ENCODE measurements at places on chromosomes 2 and 18. TPM values are rescaled to one million over a fixed set of nuclear protein-coding genes. Genes with fewer than 3 reads are reported as not detected.

DNA sequence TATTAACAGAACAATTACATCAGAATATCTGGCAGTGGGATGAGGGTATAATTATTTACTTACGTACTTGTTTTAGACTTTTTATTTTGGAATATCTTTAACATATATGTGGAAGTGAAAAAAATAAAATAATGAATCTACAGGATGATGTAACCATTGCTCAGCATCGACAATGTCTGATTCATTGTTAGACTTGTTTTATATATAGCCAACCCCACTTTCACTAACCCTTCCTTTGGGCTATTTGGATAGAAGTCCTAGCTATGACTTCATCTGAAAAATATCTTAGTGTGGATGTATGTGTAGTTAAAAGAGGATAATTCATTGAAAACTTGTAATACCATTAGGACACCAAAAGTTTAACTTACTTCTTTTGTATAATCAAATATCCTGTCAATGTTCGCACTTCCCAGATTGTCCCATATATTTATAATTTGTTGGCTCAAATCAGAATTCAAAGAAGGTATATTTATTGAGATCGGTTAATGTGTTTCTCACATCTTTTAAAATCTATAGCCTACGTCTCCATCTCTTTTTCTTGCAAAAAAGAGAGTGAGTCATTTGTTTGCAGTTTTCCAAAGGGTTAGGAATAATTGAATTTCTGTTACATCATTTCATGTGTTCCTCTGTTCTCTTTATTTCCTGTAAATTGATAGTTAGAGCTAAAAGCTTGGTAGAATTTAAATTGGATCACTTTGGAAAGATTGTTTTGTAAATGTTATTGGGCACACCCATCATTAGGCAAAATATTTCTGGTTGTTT lies 506.1 kb upstream of the FAM98A start:
- no peak for DNase-seq

DNA sequence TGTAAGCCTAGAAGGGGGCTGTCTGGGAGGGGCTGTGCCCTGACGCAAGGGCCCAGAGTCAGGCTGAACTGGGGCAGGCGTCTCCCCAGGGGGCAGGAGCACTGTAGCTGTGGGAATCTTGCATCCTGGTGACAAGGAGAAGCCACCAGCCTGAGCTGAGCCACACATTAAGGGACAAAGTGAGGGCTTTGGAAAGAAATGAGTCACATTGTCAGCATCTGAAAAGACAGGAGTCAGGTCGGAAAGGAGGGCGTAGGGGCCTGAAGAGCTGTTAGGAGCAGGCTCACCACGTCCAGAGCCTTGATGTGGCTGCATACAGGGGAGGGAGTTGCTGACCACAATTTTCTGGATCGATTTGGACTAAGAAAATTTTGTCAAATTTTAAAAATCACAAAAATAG lies 298.6 kb downstream of the CYP26B1 start:
- DNase-seq, result no peak

HNRNPLL gene
- total RNA-seq, result 71.6 TPM

GRCh38 chr2:26605999-26606846 lies 34.9 kb downstream of the CIB4 start:
- no peak for DNase-seq

CYP27C1 gene
- total RNA-seq, result 0.59 TPM

- DNase-seq, result no peak
These were observed 6.5 kb upstream of the KLHL29 start for GRCh38 chr2:23378496-23378895.

DNA sequence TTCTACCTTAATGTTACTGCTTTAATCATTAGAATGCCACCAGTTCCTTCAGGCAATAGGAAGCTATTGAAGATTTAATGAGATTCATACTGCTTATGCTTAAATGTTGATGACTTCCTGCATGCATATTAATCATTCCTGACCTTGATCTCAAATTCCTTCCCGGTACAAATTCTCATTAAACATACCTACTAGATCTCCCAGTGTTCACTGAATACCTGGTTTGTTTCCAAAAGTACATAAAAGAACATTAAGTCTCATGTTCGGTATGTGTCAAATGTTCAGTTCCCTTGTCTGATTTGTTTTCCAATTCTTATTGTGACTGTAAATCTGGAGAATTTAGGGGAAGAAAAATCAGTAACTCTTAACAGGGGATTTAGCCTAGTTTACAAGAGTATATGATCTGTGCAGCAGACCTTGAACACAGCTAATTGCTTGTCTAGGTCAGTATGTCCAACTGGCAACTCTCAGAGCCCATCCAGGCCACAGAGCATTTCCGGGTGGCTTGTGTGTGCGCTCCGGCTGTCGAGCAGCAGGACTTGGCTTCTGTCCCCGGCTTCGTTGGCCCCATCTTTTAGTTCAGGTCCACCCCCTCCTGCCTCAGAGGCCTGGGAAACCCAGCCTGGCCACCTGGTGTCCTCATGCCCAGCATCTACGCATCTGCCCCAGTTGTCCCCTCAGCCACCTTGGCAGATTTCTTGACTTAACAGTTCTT lies 13.1 kb downstream of the METAP1D start:
- DNase-seq, result no peak

APLF gene
- total RNA-seq, result 2.1 TPM

HNMT gene
- 12.1 TPM for total RNA-seq

NYAP2 gene
- total RNA-seq, result not detected

GRCh38 chr18:11957636-11958035 lies 23.7 kb upstream of the IMPA2 start:
- DNase-seq, result no peak

DNA sequence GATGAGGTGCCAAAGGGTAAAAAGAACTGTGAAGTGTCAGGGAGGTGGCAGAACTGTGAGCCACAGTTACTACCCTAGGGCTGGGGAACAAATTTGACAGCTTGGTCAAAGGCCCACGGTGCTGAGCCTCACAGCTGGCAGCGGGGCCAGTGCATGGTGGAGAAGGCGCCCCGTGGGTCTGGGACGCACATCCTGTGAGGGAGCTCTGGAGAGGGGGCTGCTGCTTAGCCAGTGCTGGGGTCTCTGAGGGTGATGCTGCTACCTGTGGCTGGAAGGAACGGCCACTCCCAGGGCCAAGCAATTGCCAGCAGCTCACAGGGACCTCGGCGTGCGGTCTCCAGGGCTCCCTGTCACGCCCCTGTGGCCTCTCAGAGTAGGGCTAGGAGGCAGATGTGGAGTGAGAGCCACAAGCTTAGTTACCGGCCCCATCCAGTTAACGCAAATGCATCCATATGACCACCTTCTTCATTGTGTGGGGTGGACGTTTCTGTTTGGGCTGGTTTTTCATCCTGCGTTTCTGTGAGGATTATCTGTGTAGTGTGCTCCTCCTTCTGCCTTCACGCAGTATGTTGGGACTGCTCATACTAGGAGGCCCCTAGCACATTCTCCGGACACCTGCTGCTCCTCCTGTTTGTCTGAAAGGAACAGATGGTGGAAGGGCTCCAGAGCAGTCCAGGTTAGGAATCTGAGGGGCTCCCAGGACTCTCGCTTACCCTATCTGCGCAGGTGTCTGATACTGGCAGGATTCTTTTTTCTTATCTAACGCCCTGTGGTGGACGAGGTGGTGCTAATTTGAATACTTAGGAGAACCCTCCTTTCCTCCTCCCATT lies 26.0 kb downstream of the STK25 start:
- no peak for DNase-seq

- DNase-seq, result no peak
These were observed 794.8 kb downstream of the SATB2 start for GRCh38 chr2:198662905-198663304.

GRCh38 chr2:73232403-73233153 lies 461 bp downstream of the PRADC1 start:
- DNase-seq, result no peak

- peak; percentile 21 for DNase-seq
These were observed 9.6 kb downstream of the RAX start for GRCh38 chr18:59263661-59264060.

CPO gene
- total RNA-seq, result 2.4 TPM

DNA sequence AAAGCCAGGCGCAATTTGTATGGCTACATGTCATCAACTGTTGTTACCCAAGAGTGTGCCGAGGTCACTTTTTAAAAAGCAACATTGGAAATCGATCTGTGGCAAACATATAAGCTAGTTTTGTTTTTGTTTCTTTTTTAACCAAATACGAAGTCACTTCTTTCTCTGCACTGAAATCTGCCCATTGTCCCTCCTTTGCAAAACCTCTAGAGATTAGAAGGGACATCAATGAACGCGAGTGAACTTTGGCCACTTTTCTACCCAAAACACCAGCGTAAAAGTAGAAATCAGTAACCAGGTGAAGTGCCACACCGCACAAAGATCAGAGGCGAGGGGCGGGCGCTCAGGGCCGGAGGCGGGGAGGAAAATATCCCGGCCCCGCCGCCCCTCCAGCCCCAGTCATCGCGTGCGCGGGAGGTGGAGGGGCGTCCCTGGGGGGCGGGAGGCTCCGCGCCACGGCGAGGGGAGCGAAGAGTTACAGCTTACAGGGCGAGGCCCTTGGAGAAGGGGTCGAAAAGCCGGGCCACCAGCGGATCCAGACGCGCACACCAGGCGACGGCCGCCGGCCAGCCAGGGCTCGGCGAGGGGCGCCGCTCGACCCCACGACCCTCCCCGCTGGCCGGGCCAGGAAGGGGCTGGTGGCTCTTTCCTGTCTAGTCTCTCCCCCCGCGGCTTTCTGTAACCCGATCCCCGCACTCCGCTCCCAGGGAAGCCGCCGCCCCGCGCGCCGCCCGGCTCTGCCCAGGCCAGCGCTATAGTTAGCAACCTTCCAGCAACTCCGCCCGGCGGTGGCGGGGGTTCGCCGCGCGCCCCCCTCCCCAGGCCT lies 993 bp downstream of the RBMS1 start:
- DNase-seq, result peak; percentile 90

DNA sequence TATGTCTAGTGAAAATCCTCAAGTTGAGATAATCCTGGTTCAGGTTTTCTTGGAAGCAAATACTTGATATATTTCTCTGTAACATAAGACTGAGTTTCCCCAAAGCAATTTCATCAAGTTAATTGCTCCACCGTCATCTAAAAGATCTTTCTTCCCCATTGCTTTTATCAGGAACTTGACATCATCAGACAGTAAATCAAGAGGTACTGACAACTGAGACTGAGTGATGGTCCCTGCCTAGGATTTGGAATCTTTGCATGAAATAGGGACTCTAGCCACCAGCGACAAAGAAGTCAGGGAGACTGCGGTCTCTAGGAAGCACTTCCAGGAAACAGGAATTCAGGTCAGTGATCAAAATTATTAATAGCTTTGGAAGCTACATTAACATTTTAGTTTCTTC lies 43.4 kb upstream of the SCN1A start:
- DNase-seq, result no peak

SPATA3 gene
- not detected for total RNA-seq

DNA sequence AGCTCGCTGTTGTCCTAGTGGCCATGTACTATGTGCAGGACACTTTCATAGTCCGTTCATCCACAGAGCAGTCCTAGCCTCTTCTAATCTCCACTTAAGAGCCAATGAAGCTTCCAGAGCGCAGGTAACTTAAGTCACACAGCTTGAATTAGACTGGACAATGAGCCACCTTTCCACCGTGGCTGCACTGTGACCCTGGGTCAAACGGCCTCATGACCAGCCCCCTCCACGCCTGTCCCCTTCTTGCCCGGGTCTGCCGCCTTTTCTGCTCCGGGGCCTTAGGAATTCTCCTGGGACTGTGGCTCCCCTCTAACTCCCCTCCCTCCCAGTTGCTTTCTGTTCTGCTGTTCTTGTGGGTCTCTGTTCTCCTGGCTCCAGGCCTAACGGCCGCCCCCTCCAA lies 8.4 kb upstream of the PRKCE start:
- DNase-seq, result no peak

CBLN2 gene
- total RNA-seq, result not detected

SCYGR4 gene
- total RNA-seq, result not detected

DNA sequence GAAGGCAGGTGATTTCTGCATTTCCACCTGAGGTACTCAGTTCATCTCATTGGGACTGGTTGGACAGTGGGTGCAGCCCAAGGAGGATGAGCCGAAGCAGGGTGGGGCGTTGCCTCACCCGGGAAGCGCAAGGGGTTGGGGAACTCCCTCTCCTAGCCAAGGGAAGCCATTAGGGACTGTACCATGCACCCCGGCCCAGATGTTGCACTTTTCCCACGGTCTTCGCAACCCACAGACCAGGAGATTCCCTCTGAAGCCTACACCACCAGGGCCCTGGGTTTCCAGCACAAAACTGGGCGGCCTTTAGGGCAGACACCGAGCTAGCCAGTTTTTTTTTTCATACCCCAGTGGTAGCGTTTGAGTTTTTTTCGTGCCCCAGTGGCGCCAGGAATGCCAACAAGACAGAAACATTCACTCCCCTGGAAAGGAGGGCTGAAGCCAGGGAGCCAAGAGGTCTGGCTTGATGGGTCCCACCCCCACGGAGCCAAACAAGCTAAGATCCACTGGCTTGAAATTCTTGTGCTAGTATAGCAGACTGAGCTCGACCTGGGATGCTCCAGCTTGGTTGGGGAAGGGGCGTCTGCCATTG lies 75.9 kb upstream of the RANBP2 start:
- no peak for DNase-seq

CD8B2 gene
- total RNA-seq, result not detected

DSG4 gene
- total RNA-seq, result not detected
